Caki2 (cell line): ENCODE measurements at places on chromosomes 2 and 18.

- no peak for DNase-seq
Observed at GRCh38 chr2:183242937-183243336, 118.7 kb downstream of the NUP35 start.

GRCh38 chr2:12536976-12537375, 179.8 kb upstream of the TRIB2 start:
- DNase-seq: no peak

DNA sequence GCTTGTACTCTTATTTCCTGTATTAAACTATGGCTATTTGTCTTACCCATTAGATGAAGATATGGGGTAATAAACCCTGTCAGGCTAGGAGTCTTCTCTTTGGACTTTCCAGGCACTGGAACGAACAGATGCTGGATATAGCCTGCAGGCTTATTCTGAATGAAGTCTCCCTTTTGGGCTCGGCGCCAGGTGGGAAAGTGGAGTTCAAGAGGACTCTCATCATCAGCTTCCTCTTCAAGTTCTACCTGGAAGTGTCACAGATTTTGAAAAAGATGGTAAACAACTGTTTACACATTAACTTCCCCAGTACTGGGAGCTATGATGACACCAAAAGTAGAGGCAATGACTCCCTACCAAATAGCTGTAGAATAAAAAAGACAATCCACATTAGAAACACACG, 27.9 kb downstream of the AOX1 start:
- no peak for DNase-seq

- DNase-seq: peak; percentile 37
Observed at GRCh38 chr2:9373047-9373446, 50.3 kb downstream of the ITGB1BP1 start.

- DNase-seq: no peak
Observed at GRCh38 chr18:62089174-62089573, 97.7 kb downstream of the PIGN start.

DNA sequence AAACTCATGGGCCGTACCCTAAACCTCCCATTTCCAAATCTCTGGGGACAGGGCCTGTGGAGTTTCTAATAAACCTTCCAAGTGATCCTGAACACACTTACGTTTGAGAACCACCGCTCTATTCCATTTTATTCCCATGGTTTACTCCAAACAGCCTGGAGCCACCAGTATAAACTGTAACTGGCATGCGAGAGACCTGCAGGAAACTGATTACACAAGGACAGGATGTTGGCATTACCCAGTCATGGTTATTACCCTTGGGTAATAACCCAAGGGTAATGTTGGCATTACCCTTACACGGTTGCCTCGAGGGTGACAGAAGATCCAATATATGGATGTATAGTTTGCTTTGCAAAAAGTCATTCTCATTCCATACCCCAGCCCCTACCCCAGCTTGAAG, 37.0 kb upstream of the YPEL5 start:
- no peak for DNase-seq

- DNase-seq: no peak
Observed at GRCh38 chr18:24321071-24321470, 76.6 kb downstream of the OSBPL1A start.

GRCh38 chr2:121088251-121089165, 196.5 kb downstream of the TFCP2L1 start:
- no peak for DNase-seq

DNA sequence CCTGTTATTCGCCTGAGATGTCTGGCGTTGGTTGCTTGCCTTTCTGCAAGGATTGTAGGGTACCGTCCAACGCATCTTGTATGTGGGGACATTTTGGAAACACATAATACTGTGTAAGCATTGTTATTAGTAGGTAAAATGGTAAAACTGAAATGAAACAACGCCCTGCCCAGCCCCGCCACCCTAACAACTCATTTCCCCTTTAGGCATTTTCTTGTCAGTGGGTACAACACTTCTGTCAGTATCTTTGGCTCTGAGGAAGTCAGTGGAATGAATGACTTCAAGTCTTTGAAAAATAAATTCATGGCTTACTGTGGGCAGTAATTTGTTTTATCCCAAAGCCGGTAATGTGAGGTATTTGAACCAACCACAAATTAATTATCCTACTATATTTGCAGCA, 86.0 kb downstream of the FMNL2 start:
- no peak for DNase-seq

- DNase-seq: no peak
Observed at GRCh38 chr2:68768461-68768860, 33.9 kb downstream of the ARHGAP25 start.

GRCh38 chr2:217826520-217826919, 176.3 kb downstream of the TNS1 start:
- DNase-seq: no peak

GRCh38 chr18:50969448-50969847, 1.6 kb downstream of the ELAC1 start:
- DNase-seq: no peak

DNA sequence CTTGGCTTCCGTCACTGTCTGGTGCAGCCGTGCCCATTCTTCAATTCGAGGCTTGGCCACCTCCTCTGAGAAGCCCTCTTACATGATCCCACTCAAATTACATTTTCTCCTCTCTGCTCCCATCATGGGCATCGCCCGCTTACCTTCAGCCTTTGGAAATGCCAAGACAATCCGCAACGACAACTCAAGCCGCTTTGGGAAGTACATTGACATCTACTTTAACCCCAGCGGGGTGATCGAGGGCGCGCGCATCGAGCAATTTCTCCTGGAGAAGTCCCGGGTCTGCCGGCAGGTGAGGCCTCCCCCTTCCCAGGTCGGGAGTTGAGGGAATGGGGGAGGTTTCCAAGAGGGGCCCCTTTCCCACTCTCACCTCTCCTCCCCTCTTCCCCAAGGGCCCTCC, 38.3 kb downstream of the MYO7B start:
- no peak for DNase-seq

DNA sequence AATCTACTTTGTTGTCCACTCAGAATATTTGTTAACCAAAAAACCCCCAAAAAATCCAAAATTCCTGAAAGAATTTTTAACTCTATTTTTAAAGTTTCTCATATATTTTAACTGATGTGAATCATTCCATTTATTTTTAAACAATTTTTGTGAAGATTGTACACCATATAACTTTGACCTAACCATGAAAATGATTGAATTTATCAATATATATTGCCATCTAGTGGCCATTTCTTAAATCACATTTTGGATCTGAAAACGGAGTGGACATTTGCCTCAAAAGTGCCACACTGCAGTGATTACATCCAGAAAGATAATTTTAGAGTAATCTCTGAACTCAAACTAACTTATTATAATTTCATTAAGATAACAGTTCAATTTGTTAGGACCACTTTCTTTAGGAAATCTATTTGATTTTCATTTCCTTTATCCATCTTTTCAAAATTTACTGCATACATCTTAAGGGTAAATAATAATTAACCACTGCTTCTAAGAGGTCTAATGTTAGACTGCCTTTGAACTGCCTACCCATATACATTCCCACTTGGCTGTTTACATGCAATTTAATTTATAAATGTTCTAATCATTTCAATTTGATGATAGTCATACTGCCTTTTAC, 71.1 kb downstream of the DSC3 start:
- no peak for DNase-seq

GRCh38 chr2:143204062-143204461, 74.8 kb downstream of the ARHGAP15 start:
- DNase-seq: no peak

GRCh38 chr2:20429528-20429927, 17.3 kb upstream of the RHOB start:
- DNase-seq: no peak

- no peak for DNase-seq
Observed at GRCh38 chr2:223909001-223909741, 36.0 kb downstream of the WDFY1 start.

DNA sequence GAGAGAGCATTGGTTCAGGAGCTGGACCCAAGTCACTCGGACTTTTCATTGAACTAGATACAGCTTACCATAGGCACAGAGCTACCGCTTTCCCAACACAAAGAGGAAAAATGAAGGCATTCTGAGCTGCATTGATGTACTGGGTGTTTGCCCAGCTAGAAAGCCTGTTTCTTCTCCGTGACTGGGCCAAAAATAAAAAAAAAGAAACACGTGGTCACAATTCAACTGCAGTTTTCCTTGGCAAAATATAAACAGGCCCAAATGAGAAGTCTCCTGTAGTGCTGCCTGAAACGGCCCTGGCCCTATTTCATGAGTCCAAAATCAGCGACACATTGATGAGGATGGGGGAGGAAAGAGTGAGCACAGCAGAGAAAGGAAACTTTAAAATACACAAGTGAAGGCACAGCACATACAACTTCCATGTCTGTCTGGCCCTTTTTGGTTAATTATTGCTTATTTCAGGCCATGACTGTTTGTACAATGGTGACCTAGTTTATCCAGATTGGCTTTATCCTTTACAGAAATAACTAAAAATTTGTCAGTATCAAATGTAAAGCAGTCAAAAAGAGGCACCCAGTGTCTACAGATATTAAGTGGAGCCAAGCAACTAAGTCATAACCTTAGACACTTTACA, 179.7 kb downstream of the ICOS start:
- DNase-seq: no peak

GRCh38 chr2:69683170-69683971, 39.8 kb upstream of the AAK1 start:
- no peak for DNase-seq
